SHP77 treated with DMSO at 0.1 percent for 48 hours (cell line): ENCODE measurements at places on chromosomes 3 and 15.

DNA sequence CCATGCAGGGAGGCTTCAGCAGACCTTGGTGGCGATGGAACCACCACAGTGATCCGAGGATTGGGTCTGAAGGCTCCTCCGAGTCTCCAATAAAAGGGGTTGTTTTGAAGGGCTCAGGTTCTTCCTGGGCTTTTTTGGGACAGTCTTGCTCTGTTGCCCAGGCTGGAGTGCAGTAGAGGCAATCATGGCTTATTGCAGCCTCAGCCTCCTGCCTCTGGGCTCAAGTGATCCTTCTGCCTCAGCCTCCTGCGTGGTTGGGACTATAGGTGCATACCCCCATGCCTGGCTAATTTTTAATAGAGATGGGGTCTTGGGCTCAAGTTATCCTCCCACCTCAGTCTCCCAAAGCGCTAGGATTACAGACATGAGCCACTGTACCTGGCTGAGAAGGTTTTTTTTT is 84.8 kb downstream of the IGF1R start:
- no peak for DNase-seq

GRCh38 chr3:144643771-144644198 is 672.2 kb downstream of the DIPK2A start:
- no peak for DNase-seq

GRCh38 chr3:87822563-87822962 is 236.2 kb downstream of the CGGBP1 start:
- DNase-seq = no peak

GRCh38 chr3:120854908-120855526 is 53.0 kb upstream of the STXBP5L start:
- DNase-seq = no peak

GRCh38 chr3:101512396-101512645 is 691 bp downstream of the SENP7 start:
- no peak for DNase-seq

DNA sequence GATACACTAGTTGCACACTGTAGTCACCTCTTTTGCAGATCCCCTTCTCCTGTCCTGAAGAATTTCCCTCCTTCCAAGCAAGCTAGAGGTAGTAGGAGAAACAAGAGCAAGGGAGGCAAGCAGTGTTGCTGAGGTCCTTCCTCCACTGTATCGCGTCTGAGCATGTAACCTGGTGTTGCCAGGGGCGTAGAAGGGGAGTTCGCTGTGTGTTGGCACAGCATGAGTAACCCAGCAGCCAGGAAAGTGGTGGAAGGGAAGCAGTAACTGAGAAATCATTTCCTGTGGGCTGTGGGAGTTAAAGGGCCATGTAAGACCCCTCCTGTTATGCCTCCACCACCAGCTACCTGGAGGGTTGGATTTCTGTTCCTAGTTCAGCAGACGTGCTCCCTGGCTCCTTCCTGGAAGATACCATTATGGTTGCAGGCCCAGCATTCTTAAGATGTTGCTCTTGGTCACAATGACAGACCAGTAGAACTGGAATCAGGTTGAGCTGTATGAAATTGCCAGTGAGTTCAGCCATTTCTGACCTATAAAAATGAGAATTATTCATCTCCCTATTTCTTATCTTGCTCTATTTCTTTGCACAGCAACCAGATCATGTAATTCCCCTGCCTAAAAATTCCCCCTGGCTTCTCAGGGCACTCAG is 215.3 kb upstream of the TOPAZ1 start:
- DNase-seq = no peak

- no peak for DNase-seq
These were observed 155.7 kb downstream of the LPP start for GRCh38 chr3:188309437-188310269.

- DNase-seq = no peak
These were observed 460.7 kb downstream of the IGSF11 start for GRCh38 chr3:118573912-118574311.

GRCh38 chr15:79903626-79904025 is 6.8 kb upstream of the MTHFS start:
- no peak for DNase-seq

DNA sequence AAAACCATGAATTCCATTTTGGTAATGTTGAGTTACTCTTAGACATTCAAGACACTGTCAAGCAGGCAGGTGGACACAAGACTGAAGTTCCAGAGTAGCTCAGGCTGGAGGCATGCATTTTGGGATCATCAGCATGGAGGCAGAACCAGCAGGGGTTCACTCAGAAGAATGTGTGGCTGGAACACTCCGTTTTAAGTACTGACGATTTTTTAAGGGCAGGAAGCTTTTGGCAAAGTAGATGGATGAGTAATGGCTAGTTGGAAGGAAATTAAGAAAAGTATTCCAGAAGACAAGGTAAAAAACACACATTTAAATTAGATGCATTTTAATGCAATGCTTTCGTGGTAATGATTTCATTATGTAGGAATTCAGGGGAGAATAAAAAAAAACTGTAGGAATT is 420.4 kb downstream of the ROBO2 start:
- no peak for DNase-seq

GRCh38 chr3:43257850-43258249 is 28.5 kb upstream of the SNRK start:
- no peak for DNase-seq
